A549 treated with DMSO at 1 μM for 4 hours (cell line): ENCODE measurements at places on chromosomes 7 and 10. TPM values are rescaled to one million over a fixed set of nuclear protein-coding genes. Genes with fewer than 3 reads are reported as not detected.

The ANKMY2 gene
- 13.2 to 17.3 TPM (median 14.2 TPM) in 5 replicates for total RNA-seq

The UTF1 gene
- 0.07 TPM in 1 of 5 replicates, not detected in the others for total RNA-seq

The FAM180A gene
- 0.05 to 0.31 TPM (median 0.08 TPM) in 3 of 5 replicates, not detected in the others for total RNA-seq

The AMPH gene
- 0.05 to 0.09 TPM (median 0.05 TPM) in 4 of 5 replicates, not detected in the other for total RNA-seq

The AKR1C1 gene
- 439 to 635 TPM (median 596 TPM) in 5 replicates for total RNA-seq

The MGAM2 gene
- 0.01 TPM in 1 of 5 replicates, not detected in the others for total RNA-seq

The GRID1 gene
- 0.19 to 0.38 TPM (median 0.30 TPM) in 5 replicates for total RNA-seq

The TMEM139 gene
- total RNA-seq = 0.57 to 1.8 TPM (median 0.81 TPM) in 5 replicates

The NUTM2E gene
- 0.36 to 0.43 TPM (median 0.40 TPM) in 5 replicates for total RNA-seq

The SOSTDC1 gene
- not detected in 5 replicates for total RNA-seq

The FBXO24 gene
- total RNA-seq = 0.12 to 0.24 TPM (median 0.22 TPM) in 5 replicates

The SPRN gene
- total RNA-seq = 0.13 to 0.38 TPM (median 0.21 TPM) in 5 replicates

The SPAG6 gene
- total RNA-seq = not detected in 5 replicates

The NUTM2A gene
- 0.05 to 0.19 TPM (median 0.12 TPM) in 4 of 5 replicates, not detected in the other for total RNA-seq

The A1CF gene
- 0.06 to 0.07 TPM (median 0.06 TPM) in 4 of 5 replicates, not detected in the other for total RNA-seq

The NCF1 gene
- total RNA-seq = 0.14 TPM in 1 of 5 replicates, not detected in the others

The HACD1 gene
- total RNA-seq = 32.1 to 69.7 TPM (median 58.0 TPM) in 5 replicates

The HMX2 gene
- 0.06 to 0.27 TPM (median 0.15 TPM) in 4 of 5 replicates, not detected in the other for total RNA-seq

The PODXL gene
- total RNA-seq = 52.2 to 75.5 TPM (median 61.7 TPM) in 5 replicates

The PSD gene
- 0.51 to 0.80 TPM (median 0.64 TPM) in 5 replicates for total RNA-seq

The OR2A42 gene
- total RNA-seq = not detected in 5 replicates

The DDC gene
- total RNA-seq = 0.76 to 1.8 TPM (median 1.2 TPM) in 5 replicates

The PPP1R17 gene
- total RNA-seq = not detected in 5 replicates

The FAM25C gene
- 0.99 to 2.1 TPM (median 2.0 TPM) in 5 replicates for total RNA-seq

The PARP12 gene
- total RNA-seq = 23.5 to 30.9 TPM (median 25.7 TPM) in 5 replicates
